Stimulated activated CD4-positive, alpha-beta T cell treated with anti-CD3 and anti-CD28 coated beads, Interleukin-15, amount 100 ng/mL, for 24 hours (primary cell): ENCODE measurements at places on chromosomes 12 and 14.

GRCh38 chr12:89781946-89782550 is 73.4 kb upstream of the ATP2B1 start:
- no peak for DNase-seq

DNA sequence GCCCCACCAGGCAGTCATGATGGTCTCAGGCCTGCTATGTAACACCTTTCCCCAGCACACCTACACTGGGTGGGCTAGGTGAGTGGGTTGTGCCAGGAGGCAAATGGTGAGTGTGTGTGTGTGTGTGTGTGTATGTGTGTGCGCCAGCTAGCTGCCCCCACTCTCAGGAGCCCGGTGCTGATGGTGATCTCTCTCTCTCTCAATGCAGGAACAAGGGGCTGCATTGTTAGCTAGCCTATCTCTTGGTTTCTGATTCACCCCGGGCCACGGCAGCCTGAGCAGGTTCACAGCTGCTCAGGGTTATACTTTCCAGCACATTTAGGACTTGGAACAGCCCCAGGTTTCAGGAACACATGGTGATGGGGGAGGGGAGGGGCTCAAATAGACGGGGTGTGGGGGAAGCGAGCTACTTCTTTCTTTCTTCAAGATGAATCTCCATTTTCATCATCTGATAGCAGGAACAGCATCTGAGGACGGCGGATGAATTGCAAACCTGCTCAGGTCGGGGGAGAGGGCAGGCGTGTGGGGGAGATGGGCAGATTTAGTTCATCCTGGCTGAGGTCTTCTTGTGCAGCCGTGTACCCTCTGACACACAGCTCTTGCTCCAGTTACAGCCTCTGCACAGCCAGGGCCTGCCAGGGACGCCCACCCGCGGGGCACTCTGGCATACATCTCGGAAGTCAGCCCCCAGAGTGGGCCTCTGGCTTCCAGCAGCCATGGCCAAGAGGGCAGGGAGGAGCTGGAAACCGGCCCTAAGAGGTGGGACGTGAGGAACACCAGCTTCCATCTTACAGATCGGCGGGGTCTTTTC is 137.6 kb downstream of the ZFP36L1 start:
- no peak for DNase-seq

DNA sequence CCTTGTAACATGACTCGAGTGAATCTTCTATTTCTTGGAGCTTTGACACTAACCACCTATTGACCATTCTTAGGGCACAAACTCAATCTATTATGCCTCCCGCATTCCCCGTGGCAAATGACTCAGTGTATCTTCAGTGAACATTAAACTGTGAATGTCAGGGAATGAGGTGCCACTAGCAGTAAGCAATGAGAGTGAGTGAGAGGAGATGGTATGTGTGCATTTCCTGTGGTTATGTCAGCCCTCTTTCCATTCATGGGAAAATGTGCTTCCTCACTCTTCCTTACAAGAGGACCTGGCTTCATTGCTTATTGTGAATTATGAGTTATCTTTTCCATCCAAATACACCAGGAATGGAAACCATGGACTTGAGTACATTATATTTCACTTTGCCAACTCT is 229.2 kb downstream of the EMP1 start:
- no peak for DNase-seq

DNA sequence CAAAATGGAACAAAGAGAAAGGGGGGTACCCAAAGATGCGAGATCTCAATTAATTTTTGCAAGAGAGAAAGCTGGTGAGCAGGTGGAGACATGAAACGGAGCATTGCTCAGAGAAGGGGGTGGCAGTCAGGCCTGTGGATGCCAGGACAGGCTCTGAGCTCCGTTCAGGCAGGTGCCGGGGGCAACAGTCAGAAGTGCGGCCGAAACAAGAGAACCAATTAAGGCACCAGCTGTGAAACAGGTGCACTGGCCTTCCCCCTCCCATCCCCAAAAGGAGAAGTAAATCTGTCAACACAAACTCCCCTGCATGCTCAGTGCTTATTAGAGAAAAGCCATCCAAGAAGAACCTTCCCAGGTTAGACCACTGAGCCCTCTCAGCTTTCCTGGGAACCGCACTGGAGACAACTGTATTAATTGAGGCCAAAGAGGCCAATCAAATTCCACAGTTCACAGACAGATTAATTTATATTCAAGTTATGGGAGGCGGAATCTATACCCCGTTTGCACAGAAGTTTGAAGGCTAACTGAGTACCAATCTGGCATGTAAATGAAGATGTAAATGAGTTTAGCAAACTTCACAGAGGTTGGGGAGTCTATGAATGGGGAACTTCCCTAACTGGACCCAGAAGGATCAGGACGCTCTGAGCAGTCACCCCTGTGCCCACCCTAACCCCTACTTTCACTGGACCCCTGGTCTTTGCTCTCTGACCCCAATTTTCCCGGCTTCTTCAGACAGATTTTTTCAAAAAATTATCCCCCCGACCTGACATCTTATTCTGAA is 20.9 kb downstream of the OAS2 start:
- DNase-seq = no peak

DNA sequence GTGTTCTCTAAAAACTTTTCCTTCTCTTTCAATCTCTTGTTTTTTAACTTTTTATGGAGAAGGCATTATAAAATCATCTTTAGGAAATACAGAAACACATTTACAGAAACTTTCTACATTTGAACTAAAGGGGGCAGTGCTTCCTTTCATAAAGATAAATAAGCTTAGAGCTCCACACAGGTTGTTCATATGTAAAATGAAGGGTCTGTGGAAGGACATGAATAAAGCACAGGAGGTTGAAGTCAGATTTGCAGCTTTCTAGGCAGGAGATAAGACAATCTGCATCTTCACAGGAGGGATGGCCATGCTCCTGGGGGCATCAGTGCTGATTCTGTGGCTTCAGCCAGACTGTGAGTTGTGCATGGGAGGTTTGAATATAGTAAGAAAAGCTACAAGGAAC is 426.0 kb downstream of the DAD1 start:
- no peak for DNase-seq

DNA sequence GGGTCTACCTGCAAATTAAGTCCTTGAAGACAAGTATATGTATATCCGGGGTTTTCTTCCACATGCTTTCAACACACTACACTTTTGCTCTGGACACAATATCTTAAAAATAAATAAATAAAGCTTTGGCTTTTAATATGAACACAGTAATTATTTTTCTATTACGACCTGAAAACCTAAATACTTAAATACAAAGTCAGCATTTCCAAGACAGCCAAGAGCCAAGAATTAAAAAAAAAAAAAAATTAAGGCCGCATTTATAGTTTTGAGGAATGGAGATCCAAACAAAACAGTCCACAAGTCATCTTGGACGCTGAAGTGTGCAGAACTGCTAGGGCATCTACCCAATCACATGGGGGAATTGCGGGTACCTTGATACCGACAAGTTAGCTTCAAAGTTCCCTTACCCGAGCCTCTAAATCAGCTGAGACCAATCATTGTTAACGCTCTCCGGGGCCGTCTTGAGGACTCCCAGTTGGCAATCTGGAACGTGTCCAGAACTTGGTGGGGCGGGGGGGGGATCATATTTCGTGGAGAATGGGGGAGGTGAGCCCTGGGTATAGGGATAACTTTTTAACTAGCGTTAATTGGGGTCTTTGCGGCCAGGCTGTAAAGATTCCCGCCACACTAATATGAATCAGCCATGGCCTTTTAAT is 731 bp upstream of the PCNX4 start:
- peak; percentile 17 for DNase-seq
